NCI-H2171 (cell line): ENCODE measurements at places on chromosomes 7 and 10.

GRCh38 chr7:45185028-45185863 is 27.7 kb downstream of the RAMP3 start:
- DNase-seq: no peak

DNA sequence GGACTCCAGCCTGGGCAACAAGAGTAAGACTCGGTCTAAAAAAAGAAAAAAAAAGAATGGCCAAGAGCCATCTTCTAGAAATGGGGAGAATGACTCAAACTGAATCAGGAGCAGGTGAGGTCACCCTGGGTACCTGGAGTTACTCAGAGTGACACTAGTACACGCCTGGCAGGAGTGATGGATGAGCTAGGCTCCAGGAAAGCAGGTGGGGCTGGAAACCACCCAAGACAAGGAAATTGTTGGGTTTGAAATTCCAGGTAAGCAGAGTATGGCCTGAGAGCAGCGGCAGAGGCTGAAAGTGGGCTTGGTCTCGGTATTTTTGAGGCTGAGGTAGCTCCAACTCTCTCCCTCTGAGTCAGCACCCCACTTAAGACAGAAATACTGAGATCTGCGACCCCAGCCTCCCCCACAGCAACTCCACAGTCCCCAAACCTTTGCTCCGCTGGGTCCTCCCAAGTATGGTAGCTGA is 18.5 kb downstream of the DDIT4 start:
- DNase-seq: no peak

DNA sequence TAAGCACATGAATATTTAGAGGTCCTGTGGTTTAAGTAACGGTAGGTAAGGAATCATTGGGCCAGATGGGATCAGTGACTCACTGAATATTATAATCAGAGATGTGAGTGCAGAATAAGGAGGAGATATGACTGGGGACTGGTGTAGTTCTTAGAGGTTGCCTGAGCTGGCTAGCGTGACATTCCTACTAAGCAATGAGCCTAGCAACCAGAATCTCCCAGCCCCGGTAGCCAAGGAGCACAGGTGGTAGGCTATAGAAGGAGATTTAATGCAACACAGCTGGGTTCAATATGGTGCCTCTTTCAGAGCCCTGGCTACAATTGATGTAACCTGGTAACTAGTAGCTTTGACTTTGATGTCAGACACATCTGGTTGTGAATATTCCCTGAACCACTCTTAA is 641.6 kb downstream of the AUTS2 start:
- no peak for DNase-seq

GRCh38 chr10:27319752-27320431 is 79.3 kb upstream of the ACBD5 start:
- DNase-seq: no peak

- no peak for DNase-seq
Observed at GRCh38 chr7:89731751-89732445, 422.4 kb upstream of the STEAP1 start.

GRCh38 chr7:127690806-127691205 is 38.8 kb downstream of the SND1 start:
- DNase-seq: no peak

- DNase-seq: no peak
Observed at GRCh38 chr7:137877027-137877675, 30.4 kb upstream of the DGKI start.

DNA sequence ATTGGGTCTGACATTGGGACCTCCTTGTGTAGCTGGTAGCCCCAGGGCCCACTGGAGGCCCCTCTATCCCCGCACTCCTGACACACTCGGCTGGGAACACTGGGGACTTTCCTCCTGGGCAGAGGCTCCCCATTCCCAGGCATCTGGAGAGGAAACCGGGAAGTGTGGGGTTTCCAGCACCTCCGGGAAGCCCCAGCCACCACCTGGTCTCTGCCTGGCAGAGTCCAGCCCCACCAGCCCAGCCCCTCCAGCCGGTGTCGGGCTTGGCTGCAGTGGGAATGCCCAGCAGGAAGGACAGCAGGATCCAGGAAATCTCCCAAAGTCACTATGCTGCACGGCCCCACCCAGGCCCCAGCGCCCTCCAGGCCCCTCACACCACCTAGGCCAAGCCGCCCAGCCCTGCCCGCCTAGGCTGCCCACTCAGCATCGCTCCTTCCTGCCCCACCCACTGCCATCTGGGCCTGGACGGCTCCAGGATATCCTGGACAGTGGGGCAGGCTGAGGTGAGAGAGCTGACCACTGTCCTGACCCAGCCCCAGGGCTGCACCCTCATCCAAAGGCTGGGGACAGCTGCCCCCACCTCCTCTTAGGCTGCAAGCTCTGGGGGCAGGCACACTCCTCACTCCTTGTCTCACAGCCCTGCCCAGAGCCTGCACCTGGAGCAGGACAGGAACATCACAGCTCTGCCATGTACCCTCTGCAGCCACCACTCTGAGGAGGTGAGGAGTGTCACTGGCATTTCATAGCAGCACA is 11.8 kb downstream of the RASGEF1A start:
- no peak for DNase-seq

- no peak for DNase-seq
Observed at GRCh38 chr7:51354897-51355296, 38.3 kb upstream of the COBL start.

- DNase-seq: no peak
Observed at GRCh38 chr10:72316748-72317435, 37.8 kb downstream of the DNAJB12 start.

- DNase-seq: no peak
Observed at GRCh38 chr10:6583447-6583846, 3.4 kb upstream of the PRKCQ start.

GRCh38 chr10:53638006-53638405 is 865.4 kb upstream of the MBL2 start:
- DNase-seq: no peak

GRCh38 chr7:126589068-126589684 is 663.6 kb downstream of the GRM8 start:
- DNase-seq: peak; percentile 76

- no peak for DNase-seq
Observed at GRCh38 chr10:11017000-11017569, 587 bp upstream of the CELF2 start.

DNA sequence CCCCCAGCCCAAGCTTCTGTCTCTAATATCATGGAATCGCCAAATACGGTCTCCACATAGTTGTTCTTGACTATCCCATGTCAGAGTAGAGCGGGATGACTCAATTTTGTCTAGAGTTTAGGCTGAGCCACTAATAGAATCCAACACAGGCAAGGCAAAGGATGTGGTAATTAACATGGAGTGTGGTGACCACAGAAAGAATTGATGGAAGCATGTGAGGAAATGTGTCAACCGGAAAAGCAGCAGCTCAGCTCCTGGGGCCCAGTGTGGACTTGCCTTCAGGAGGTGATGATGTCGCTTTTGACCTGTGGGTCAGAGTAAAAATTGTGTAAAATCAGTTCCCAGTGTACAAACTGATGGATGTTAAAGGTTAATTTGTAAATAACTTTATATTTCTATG is 139.3 kb upstream of the KLF6 start:
- no peak for DNase-seq

DNA sequence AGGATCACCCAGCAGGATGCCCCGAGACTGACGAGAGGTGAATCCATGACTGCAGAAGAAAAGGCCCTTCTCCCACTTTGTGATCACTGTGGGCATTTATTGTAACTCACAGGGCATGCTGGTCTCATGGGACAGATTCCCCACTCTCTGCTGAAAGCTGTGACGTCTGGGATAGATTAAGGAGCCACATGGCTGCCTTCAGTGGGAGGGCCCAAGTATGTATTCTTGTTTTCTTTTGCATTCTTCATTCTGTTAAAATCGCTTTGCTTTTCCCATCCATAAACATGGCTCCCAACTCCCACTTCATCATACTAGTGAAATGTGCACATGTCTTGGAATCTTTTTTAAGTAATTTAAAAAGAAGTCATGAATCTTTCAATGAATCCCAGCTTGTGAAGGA is 67.2 kb downstream of the FAM107B start:
- DNase-seq: no peak

DNA sequence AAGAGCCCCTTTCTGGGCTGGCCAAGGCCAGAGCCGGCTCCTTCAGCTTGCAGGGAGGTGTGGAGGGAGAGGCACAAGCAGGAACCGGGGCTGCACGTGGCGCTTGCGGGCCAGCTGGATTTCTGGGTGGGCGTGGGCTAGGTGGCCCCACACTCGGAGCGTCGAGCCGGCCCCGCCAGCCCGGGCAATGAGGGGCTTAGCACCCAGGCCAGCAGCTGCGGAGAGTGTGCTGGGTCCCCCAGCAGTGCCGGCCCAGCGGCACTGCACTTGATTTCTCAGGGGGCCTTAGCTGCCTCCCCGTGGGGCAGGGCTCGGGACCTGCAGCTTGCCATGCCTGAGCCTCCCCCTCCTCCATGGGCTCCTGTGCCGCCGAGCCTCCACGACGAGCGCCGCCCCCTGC is 48.1 kb downstream of the SH2D4B start:
- DNase-seq: no peak

DNA sequence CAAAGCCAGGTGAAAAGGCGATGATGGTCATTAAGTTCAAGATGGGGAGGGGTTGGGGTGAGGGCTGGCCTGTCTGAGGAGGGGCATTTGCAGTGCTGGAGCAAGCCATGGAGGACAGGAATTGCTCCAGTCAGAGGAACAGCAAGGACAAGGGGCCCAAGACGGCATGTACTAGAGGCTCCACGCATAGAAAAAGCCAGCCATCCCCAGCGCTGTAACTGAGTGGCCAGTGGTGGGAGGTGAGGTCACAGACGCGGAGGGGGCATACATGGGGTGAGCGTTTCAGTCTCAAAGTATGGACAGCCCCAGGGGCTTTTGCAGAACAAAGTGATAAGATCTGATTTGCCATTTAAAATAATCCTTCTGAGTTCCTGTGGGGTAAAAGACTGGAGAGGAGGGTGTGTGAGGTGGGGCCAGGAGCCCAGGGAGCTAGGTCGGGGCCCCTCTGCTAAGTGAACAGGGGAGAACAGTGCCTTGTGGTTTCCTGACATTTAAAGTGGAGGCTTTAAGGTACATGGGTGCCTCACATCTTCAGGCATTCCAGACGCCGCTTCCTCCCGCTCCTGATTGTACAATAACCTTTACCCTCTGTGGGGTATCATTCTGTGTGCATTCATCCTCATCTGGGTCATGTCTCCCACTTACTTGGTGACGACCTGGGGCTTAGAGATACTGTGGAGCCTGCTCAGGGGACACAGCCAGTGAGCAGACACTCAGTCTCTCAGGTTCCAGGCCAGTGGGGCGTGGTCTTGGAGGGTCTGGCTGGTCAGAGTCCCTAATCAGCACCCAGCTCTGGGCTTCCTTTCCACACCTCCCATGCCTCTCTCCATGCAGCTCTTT is 105.6 kb upstream of the GPR26 start:
- no peak for DNase-seq

GRCh38 chr7:38746438-38746837 is 115.3 kb upstream of the AMPH start:
- DNase-seq: no peak

DNA sequence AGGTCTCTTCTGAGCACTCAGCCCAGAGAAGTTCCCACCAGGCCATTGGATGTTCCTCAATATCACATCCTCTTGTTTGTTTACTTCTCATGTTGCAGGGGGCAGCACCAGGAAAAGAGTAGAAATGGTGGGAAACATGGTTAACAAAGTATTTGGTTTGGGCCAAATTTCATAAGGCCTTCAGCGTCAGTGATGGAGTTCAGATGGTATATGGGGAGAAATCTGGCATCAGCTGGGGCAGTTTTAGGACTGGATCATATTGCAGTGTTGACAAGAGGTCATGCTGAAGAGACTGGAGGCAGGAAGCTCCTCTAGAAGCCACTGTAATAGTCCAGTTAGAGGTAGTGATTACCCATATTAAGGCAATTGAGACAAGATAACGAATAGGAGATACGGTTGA is 200.0 kb downstream of the WDR11 start:
- no peak for DNase-seq

GRCh38 chr10:78686444-78687060 is 382.2 kb upstream of the ZMIZ1 start:
- no peak for DNase-seq

DNA sequence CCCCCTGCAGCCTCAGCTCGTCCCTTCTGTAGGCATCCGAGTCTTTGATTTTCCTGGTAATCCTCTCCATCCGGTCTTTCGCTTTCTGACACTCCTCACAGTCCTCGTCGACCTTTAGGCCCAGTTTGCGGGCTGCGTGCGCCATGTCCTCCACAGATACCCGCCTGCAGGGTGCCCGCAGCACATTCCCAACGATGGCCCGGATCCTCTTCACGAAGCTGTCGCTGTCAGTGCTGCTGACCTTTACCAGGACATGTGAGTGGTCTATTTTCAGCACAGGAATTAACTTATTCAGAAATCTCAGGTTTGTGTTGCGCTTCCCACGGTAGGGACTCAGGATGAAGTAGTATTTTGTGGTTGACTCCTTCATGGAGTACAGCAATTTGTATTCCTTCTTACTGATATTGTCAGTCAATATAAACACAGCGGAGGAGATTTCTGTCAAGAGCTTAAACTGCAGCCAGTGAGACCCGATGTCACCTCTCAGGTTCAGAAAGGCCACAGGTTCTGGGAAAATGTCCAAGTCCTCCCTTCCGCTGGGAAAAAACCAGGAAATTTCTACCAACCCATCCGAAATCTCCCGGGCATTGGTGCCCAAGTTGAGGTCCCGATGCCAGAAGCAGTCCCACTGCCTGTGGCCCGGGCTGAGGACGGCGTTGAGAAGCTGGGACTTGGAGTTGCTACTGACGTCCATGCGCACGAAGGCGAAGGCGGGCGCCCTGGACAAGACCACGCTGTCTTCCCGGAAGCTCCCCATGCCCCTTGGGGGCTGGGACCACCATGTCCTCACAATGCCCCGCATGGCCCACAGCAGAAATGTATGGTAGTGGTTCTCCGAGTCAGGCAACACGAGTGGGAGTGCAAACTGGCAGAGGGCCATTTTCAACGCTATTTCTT is 8.9 kb upstream of the MRPS24 start:
- no peak for DNase-seq

- no peak for DNase-seq
Observed at GRCh38 chr10:992871-993270, 4.6 kb downstream of the GTPBP4 start.

DNA sequence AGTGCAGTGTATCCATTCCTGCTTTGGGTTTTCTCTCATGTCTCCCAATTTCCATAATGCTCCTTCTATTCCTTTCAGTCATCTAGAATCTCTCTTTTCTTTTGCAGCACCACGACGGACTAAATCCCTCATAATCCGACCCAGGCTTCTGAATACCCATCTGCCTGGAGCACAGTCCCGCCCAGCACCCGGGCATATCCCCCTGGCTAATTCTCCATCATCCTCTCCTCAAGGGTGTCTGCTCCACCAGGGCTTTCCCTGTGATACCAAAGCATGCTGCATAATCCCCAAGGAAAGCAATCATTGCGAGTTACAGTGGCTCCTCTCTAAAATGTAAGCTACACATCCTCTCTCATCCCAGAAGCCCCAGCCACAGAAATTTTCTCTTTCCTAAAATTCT is 321.9 kb downstream of the CCDC3 start:
- no peak for DNase-seq

DNA sequence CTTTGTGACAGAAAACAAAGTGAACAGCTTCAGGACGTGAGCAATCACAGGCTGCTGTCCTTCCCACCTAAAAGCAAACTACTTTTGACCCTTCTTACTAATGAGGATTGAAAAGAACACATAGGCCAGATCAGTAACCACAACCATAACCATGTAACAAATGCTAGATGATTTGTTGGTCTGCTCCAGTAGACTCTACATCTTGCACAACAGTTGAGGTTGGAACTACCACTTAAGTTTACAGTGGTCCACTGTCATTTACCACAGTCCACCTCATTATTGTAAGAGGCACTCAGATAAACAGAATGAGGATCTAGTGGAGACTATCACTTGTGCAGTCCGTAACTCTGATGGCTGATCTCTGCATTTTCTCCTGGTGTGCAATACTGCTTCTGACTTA is 27.8 kb downstream of the NET1 start:
- DNase-seq: no peak

- DNase-seq: no peak
Observed at GRCh38 chr10:80535671-80536360, 1.9 kb upstream of the SH2D4B start.
